Activated CD4-positive, alpha-beta memory T cell treated with anti-CD3 and anti-CD28 coated beads for 36 hours (primary cell): ENCODE measurements at places on chromosomes 13 and 19.

GRCh38 chr13:90880790-90881189, 466.7 kb upstream of the MIR17HG start:
- no peak for DNase-seq

GRCh38 chr13:46210362-46211083, 1.2 kb upstream of the LRRC63 start:
- DNase-seq = no peak

GRCh38 chr13:36294096-36294495, 3.5 kb downstream of the CCDC169 start:
- no peak for DNase-seq

DNA sequence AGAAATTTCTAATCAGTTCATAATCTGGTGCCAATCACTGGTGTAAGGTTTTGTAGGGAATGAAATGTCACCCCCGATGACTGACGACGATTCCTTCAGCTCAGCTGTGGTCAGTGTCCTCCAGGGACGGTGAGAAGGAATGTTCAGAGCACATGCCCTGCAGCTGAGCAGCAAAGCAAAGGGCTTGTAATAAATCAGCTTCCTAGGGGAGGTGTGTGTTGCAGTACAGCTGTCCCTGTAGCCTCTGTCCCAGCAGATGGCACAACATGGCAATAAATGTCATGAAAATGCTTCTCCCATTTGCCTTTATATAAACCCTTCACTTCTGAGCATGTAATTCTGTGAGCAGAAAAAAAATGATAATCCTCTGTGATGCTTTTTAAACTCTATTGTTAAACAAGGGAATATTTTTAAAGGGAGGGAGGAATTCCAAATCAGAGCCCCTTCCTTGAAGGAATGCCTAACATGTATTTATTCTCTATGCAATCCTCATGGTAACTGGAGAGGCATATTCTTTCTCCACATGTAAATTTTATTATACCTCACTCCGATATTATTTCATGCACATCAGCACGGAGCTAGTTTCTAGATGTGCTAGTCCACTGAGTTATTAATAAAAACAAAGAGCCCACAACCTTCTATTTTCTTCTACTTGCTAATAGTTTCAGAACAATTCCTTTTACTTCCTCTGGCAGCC, 102.5 kb downstream of the FAM216B start:
- DNase-seq = no peak

DNA sequence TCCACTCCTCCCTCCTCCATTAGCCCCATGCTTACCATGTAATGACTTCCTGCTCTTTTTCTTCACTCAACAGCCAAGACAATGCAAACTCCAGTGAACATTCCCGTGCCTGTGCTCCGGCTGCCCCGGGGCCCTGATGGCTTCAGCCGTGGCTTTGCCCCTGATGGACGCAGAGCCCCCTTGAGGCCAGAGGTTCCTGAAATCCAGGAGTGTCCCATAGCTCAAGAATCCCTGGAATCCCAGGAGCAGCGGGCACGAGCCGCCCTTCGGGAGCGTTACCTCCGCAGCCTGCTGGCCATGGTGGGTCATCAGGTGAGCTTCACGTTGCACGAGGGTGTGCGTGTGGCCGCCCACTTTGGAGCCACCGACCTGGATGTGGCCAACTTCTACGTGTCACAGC, 2.9 kb upstream of the PPP1R37 start:
- no peak for DNase-seq

GRCh38 chr19:45473682-45474605, 6.1 kb downstream of the FOSB start:
- DNase-seq = no peak

GRCh38 chr13:109610517-109610916, 175.9 kb downstream of the IRS2 start:
- DNase-seq = peak; percentile 46
